Epithelial cell of esophagus (primary cell): ENCODE measurements at places on chromosomes 3 and 15.

DNA sequence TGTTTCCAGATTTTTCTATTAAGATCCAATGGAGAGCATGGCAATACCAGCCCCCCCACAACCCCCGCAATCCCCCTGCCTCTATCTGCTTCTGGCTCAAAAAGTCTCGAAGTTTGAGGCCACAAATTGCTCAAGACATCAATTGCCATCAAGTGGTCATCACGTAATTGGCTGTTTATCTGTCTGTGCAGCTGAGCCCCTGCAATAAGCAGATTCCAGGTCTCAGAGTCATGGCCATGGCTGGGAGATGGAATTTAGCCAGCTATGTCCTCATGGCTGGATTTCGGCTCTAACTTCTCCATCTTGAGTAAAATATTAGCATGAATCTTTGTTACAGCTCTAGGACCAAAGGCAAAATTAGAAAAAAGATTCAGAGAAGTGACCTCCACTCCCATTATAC, 22.7 kb downstream of the SSUH2 start:
- no peak for DNase-seq

DNA sequence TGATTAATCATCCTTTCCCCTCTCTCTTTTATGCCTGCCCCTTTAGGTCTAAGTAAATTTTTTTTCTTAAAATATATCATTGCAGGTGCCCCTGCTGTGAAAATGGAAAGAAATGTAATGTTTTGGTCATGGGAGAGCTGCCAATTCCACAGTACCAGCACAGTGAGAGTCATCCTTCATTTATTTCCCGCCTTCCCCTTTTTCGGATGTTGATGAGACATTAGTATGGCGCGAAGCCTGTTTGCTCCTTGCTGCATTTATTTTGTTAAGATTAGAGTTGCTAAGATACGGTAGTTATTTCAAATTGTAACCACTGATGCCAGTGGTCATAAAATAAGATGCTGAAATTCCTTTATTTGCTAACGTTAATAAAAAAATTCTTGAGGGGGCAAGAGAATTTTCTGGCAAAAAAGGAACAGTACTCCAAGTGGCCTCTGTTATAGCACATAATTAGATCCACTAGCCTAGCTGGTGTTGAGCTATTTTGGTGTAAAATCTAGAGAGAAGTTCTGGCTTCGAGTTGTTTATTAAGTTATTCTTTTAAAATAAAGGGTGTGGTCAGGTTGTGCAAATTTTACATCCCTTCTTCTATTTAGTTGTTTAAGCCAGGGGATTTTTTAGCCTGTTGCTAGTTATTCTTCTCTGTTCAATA, 62.8 kb downstream of the MDFIC2 start:
- no peak for DNase-seq

DNA sequence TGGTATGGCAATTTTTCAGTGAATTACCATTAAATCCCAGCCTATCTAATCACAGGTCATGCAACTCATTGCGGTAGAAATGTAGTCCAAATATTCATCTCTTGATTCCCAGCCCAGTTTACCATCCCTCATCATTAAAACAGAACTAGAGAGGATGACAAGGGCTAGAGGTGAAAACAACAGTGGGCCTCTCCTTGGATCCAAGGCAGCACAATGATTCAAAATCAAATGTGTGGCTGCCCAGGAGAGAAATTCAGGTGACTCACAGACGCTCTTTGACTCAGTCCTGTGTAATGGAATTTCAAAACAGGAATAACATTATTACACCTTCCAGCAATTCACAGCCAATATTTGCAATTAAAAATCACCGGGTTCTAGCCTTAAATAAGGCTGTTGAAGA, 246.5 kb downstream of the TBL1XR1 start:
- DNase-seq = peak; percentile 90

- no peak for DNase-seq
Measured at GRCh38 chr15:60682115-60682514, 203.2 kb upstream of the ICE2 start.

GRCh38 chr3:151974067-151974466, 100.6 kb downstream of the SUCNR1 start:
- DNase-seq = peak; percentile 23

GRCh38 chr3:88282528-88283241, 132.9 kb downstream of the C3orf38 start:
- DNase-seq = no peak

GRCh38 chr3:105647047-105647446, 221.8 kb downstream of the CBLB start:
- peak; percentile 95 for DNase-seq

DNA sequence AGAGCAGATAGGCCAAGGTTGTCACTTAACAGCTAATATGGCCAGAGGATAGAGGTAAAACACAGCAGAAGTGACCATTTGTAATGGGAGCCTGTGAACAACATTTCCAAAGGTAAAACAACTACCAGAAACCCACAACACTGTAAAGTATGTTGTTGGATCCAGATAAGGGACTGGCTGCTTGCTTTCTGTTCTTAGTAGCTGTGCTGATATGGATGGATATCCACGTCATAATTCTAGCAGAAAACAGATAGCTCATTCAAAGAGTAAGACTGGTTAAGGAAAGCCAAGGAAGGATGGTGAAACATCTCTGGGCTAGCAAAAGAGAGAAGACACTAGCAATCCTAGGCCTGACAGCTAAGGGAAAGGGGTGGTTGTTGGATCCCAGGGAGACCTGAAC, 36.9 kb upstream of the SPRED1 start:
- no peak for DNase-seq

DNA sequence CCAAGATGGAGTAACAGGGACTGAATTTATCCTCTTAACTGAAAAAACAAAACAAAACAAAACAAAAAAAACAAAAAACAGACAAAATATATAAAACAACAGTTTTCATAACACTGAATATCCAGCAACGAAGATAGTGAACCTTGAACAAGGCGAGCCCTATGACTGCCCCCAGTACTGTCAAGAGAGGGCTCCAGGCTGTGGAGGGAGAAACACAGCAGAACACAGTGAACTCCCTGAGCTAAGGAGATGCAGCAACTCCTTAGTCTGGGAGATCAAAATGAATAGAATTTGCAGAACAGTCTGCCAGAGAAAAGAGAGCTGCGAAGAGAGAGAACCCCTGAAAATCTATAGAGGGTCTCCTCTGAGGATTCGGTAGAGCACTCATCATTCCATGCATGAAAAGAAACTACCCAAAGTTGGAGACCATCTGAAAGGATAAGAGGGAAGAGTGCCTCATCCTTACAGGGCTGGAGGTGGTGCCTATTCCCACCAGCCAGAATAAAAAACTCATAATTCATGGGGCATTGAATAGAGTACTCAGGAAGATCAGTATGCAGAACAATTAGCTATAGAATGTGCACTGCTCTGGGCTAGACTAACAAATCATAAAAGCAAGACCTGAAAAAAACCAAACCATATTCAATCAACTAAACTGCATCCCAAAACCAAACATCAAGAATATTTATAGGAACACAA, 101.8 kb downstream of the FRMD4B start:
- DNase-seq = no peak

GRCh38 chr3:43071313-43071893, 34.5 kb downstream of the POMGNT2 start:
- DNase-seq = no peak

GRCh38 chr3:149559525-149559924, 85.0 kb downstream of the TM4SF4 start:
- DNase-seq = no peak

DNA sequence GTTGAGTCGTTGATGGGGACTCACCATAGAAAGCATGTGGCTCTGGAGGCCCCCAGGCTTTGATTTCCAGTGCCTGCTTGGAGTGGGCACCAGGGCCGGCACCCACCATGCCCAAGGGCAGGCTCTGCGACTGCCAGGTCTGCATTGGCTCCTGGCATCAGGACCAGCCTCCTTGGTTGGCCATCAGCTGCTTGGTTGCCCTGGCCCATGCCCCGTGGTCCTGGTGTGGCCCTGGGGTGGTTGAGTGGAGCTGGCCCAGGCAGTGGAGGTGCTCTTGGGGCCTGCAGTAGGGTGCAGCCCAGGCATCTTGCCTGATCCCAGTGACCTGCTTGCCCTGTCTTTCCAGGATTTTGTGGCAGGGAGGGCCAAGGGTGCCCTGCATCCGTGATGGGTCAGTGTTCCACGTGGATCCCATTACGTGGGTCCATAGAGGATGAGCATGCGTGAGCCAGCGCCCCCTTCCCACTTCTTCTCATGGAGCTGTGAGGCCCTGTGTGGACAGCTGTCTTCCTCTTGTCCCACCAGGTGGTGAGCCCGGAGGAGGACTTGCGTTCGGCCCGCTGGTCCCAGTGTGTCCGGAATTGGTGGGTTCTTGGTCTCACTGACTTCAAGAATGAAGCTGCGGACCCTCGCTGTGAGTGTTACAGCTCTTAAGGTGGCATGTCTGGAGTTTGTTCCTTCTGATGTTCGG, 187.0 kb downstream of the UBE3A start:
- no peak for DNase-seq

- DNase-seq = no peak
Measured at GRCh38 chr15:42819786-42820185, 82.9 kb upstream of the CDAN1 start.

GRCh38 chr3:98058244-98058960, 23.3 kb upstream of the GABRR3 start:
- DNase-seq = no peak

GRCh38 chr3:185646382-185647133, 60.5 kb downstream of the SENP2 start:
- no peak for DNase-seq

DNA sequence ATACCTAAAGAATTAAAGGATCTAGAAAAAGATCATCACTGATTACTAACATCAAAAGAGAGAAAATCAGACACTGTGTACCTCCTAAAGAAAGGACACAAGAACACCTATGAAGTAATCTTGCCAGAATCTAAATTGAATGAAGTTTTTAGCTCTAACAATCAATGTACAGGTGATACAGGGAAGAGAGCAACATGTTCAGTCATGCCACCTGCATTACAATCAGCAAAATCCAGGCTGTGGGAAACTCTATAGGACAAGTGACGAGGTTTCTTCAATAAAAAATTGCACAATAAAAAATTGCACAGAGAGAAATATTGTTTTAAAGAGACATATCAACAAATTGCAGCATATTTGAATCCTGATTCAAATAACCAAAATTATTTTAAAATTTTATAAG, 93.3 kb downstream of the SEMA5B start:
- peak; percentile 96 for DNase-seq

DNA sequence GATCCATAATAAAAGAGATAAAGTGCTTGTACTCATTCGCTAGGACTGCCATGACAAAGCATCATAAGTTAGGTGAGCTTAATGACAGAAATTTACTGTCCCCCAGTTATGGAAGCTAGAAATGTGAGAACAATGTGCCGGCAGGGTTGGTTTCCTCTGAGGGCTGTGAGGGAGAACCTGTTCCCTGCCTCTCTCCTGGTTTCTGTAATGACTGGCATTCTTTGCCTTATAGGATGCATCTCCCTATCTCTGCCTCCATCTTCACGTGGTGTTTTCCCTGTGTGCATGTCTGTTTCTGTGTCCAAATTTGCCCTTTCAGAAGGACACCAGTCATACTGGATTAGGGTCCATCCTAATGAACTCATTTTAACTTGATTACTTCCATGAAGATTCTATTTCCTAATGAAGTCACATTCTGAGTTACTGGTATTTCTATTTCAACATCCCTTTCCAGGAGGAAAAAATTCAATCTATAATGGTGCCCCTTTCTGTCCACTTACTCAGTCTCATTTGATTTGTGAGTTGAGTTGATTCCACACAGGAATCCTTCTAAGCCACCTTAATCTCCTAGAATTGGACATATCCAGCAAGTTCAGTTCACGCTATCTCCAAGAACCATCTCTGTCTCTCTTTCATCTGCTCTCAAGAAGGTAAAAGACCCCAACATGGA, 71.2 kb upstream of the LIPC start:
- DNase-seq = no peak

DNA sequence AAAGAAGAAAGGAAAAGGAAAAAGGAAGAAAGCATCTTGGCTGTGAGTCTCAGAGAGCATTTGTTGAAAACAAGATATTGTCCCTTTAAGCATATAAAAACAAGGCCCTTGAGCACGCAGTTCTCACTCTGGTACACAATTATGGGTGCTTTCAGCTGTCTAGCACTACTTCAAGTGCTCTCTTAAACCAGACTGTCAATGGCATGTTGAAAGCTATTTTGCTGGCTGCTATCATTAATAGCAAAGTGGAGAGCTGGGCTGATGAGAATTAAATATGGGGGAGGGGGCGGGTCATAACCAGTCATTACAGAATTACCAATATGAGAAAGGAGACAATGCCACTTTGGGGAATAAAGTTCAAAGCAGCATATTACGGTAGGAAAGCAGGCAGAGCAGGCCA, 9.3 kb downstream of the TLE3 start:
- no peak for DNase-seq

DNA sequence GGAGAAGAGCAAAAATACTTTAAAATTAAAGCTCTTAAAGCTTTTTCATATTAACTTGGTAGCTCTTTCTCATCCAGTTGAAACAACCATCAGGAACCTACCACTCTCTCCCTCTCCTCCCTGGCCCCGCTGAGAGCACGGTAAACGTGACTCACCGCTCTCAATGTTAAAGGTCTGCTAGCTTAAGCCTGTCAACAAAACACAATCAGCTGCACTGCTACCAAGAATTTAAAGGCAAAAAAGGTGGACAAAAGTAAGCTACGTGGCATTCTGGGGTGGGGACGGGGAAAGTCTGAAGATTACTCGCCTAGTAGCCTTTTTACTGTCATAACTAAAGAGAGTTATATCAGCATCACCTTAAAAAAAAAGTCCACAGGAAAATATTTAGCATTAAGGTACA, 8.4 kb upstream of the GP5 start:
- peak; percentile 48 for DNase-seq

GRCh38 chr3:23624305-23624704, 181.4 kb upstream of the UBE2E1 start:
- peak; percentile 24 for DNase-seq

- no peak for DNase-seq
Measured at GRCh38 chr15:52256930-52257733, 38.5 kb downstream of the MYO5C start.

DNA sequence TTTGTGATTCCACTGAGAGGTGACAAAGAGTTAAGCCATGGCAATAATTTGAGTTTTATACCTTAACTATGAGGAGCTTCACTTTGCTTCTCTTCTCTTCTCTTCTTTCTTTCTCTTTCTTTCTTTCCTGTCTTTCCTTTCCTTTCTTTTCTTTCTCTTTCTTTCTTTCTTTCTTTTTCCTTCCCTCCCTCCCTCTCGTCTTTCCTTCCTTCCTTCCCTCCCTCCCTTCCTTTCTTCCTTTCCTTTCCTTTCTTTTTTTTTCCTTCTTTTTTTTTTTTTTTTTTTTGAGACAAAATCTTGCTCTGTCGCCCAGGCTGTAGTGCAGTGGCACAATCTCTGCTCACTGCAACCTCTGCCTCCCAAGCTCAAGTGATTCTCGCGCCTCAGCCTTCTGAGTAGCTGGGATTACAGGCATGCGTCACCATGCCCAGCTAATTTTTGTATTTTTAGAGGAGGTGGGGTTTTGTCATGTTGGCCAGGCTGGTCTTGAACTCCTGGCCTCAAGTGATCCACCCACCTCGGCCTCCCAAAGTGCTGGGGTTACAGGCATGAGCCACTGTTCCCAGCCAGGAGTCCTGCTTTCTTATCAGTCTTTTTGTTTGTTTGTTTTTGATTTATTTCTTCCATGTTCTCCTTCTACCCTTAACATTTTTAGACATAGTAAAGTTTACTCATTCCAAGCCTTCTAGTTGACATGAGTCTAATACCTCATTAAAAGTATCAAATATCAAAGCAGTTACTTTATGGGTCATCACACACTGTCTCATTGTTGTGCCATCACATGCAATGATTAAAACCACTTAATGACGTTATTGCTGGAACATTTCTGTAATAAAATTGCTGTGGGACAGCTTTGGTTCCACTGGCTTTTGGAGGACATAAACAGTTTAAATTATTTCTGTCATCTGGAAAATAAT, 29.9 kb downstream of the SLC49A4 start:
- DNase-seq = no peak

- no peak for DNase-seq
Measured at GRCh38 chr15:101028772-101029438, 109.7 kb downstream of the LRRK1 start.
